Parietal lobe (tissue), 2 donors: ENCODE measurements at places on chromosomes 3 and 15. TPM values are rescaled to one million over a fixed set of nuclear protein-coding genes. Genes with fewer than 3 reads are reported as not detected.

Gene CCR2
- total RNA-seq = not detected

Gene LINGO1
- total RNA-seq = 67.9 TPM

Gene VWA5B2
- 0.63 TPM for total RNA-seq

Gene COL8A1
- total RNA-seq = 0.31 TPM

Gene ATP1B3
- total RNA-seq = 44.4 TPM

Gene C3orf20
- total RNA-seq = 0.31 TPM

Gene TGM4
- not detected for total RNA-seq

Gene HLTF
- 134 TPM for total RNA-seq

Gene MESP1
- 2.2 TPM for total RNA-seq

Gene IL17RB
- total RNA-seq = 2.2 TPM

Gene IL17RD
- total RNA-seq = 63.5 TPM

Gene TRH
- total RNA-seq = 1.6 TPM

Gene RTP3
- total RNA-seq = not detected

Gene GP9
- total RNA-seq = not detected

Gene ROPN1
- not detected for total RNA-seq

Gene GP5
- not detected for total RNA-seq

Gene AP3B2
- total RNA-seq = 104 TPM

Gene GOLGA6C
- total RNA-seq = not detected

Gene PDIA5
- 5.0 TPM for total RNA-seq

Gene TMOD3
- 35.1 TPM for total RNA-seq

Gene NPRL2
- total RNA-seq = 33.5 TPM

Gene GPR171
- total RNA-seq = not detected

Gene WDR93
- total RNA-seq = 0.63 TPM

Gene KBTBD8
- 13.8 TPM for total RNA-seq

Gene IL5RA
- 1.3 TPM for total RNA-seq

Gene KATNBL1
- 173 TPM for total RNA-seq

Gene INAFM2
- total RNA-seq = 10.3 TPM

Gene TOPAZ1
- total RNA-seq = not detected

Gene LIPH
- not detected for total RNA-seq

Gene RBM6
- 213 TPM for total RNA-seq

Gene MEF2A
- 58.2 TPM for total RNA-seq

Gene SLC28A1
- total RNA-seq = not detected

Gene CAMP
- total RNA-seq = not detected

Gene SERPINI1
- 95.8 TPM for total RNA-seq

Gene PCNP
- total RNA-seq = 102 TPM

Gene AADAC
- total RNA-seq = not detected

Gene SCAANT1
- not detected for total RNA-seq

Gene POLQ
- 3.8 TPM for total RNA-seq

Gene NTRK3
- 95.2 TPM for total RNA-seq

Gene EXOG
- total RNA-seq = 31.9 TPM

Gene GHSR
- total RNA-seq = not detected

Gene FBXL2
- 96.7 TPM for total RNA-seq

Gene UBP1
- 132 TPM for total RNA-seq

Gene COL6A6
- under 0.01 TPM for total RNA-seq

Gene PLA2G4E
- total RNA-seq = not detected

Gene PLSCR2
- total RNA-seq = not detected

Gene FBXL22
- total RNA-seq = 0.31 TPM

Gene CHRNA7
- 8.8 TPM for total RNA-seq

Gene DAZL
- not detected for total RNA-seq

Gene RCN2
- total RNA-seq = 72.0 TPM

Gene PRRT3
- 4.1 TPM for total RNA-seq

Gene ZDHHC3
- 50.4 TPM for total RNA-seq

Gene NR2E3
- not detected for total RNA-seq

Gene C3orf22
- not detected for total RNA-seq

Gene DYNLT2B
- 43.8 TPM for total RNA-seq

Gene ACTL6A
- 28.5 TPM for total RNA-seq

Gene SCN5A
- total RNA-seq = 1.3 TPM

Gene GNAT1
- total RNA-seq = not detected
